GM03348 (cell line): ENCODE measurements at places on chromosomes 11 and 22.

DNA sequence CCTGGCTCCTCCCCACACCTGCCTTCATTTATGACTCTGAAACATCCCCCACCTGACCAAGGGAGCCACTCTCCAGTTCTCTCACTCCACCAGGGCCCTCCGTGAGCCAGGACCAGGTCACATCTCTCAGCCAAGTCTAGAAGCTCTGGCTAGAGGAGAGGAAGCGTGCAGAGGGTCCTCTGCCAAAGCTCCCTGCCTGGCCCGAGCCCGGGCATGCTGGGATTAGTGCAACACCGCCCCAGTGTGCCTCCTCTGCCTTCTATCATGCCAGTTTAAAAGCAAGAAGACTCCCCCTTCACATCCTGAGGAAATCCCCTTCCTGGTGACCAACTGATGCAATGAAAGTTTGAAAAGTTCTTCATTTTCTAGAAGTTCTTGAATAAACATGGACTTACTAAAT, 23.5 kb downstream of the TP53AIP1 start:
- no peak for DNase-seq

- DNase-seq, result peak; percentile 98
Observed at GRCh38 chr11:747158-748006, at the start of gene TALDO1. Gene TALDO1, plus strand, starts transcription at chr11:747464. Its CDS starts 18 bp downstream, at chr11:747482.

- DNase-seq, result no peak
Observed at GRCh38 chr11:87331273-87331672, 293.5 kb downstream of the TMEM135 start.

DNA sequence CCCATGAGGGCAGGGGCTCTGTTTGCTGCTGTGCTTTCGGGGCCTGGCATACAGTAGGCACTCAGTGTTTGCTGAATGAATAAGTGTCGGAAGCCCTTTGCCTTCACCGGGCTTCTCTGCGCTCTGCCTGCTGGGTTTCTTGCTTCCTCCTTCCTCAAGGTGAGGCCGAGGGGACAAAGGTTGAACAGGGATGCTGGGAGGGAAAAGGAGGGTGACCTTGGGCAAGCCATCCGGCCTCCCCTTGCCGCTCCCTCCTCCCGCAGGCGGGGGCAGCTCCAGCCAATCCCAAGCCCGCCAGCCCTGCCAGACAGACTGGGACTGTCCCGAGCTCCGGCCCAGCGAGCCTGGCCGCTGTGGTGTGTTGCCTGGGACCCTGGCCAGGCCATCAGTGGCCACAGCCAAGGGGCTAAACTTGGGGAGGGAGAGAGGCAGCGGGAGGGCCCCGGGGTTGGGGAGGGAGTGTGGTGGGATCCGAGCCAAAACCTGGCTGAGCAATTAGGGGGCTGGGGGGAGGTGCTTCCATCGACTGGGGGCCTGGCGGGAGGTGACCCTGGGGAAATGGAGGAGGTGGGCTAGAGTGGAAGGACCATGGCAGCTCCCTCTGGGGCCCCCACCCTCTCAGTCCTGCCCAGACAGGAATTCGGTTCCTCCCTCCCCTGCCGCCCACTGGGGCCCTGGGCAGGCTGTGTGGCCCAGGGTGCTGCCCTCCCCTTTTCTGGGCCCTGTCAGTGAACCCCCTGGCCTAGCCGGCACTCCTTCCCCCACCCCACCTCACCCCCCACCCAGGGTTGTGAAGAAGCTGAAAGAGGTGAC, 3.4 kb upstream of the RCOR2 start:
- peak; percentile 75 for DNase-seq

DNA sequence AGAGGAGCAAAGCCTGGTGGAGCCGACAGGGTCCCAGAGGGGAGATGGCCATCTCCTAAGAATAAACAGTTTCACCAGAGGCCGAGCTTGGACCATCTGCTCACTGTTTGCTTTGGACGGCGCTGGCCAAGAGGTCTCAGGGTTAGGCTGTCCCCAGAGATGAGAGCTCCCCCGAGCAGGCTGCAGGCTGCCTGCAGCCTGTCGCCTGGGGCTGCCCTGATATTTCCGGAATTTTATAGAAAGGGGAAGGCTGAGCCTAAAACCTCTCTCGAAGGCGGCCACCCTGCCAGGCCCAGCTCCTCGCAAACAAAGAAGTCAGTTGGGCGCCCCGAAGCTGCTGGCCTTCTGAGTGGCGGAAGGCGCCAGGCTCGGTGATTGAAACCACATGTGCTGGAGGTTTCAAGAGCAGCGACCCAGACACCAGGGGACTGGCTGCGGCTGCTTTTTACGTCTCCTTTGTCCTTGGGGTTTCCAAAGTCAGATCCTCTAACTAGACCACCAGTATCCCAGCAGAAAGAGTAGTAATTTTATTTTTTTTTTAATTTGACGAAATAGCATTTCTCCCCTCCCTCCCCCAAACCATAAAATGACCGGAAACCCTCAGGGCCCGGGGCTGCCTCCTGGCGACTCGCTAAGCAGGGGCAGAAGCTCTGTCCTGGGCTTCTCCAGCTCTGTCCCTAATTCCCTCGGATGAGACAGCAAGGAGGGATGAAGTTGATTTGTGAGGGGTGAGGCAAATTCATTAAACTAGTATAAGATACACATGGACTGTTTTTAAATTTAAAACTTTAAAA, 57.4 kb downstream of the CLMP start:
- peak; percentile 78 for DNase-seq

DNA sequence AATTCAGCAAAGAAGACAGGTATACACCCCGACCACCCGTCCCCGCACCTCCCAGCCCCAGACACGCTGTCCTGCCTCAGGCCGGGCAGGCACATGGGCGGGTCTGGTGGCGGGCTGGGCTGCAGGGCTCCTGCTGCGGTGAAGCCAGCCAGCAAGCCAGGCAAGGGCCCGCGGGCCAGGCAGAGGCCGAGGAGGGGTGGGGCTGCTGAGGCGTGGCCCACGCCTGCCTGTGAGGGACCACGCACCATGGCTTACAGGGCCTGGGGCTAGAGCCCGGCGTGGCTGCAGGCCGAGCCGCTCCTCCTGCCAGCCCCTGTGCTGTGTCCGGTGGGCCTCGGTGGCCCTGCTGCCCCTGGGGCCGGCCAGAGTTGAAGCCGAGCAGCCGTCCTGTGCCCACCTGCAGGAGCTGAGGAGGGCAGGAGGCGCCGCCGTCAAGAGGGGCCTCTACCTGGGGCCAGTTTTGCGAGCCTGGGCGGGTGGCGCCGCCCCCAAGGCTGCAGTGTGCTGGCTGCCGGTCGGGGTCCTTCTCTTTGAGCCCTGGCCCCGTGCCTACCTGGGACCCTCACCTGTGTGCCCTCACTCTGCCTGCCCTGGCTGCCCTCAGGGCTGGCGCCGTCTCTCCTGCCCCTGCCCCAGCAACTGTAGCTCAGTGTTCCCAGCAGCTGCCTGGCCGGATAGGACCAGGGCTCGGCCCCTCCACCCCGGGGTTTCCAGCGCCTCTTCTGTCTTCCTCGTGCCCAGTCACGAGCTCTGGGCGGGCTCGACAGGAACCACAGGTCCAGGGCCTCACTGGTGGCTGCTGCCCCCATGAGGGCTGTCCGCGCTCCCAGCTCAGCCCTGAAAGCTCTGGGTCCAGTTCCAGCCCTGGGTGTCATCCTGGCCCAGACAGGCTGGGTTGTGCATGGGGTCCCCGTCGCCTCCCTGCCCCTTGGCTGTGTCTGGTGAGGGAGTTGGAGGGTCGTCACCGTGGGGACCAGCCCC, 38.4 kb downstream of the MOB2 start:
- DNase-seq, result no peak

DNA sequence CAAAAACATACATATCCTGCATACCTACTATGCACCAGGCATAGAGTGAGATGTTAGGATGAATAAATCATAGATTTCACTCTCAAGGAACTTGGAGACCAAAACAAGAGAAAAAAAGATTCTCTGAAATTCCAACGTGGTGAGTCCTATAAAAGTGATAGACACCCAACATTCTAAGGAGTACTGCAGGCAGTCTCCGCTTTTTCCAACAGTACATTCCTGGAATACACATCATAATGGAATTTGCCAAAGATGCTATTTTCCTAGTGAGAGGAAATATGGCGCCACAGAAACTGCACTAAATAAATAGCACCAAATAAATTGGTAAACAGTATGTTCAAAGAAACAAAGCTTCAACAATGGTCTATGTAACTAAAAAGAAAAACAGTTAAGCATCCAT, 6.0 kb downstream of the TMEM123 start:
- peak; percentile 77 for DNase-seq

DNA sequence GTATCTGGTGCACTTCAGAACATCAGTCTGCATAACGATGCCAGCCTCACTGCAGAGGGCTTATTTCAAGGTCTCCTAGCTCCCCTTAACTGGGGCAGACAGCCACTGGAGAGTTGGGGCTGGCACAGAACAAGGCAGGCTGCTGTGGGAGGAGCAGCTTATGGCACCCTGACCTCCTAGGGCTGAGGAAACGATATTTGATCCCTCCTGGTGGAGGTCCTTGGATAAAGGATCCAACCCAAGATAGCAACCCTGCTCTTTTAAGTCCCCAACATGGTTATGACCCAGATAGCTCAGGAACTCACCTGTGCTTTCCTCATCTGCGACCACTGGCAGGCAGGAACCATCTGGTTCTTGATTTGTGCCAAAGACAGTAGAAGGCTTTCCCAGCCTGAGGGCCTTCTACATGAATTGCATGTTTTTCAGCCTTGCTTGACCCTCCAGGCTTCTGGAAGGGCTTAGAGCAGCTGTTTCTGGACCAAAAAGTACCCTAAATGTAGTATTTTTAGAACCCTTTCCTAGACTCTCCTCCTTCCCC, 2.8 kb downstream of the TMEM109 start:
- no peak for DNase-seq

GRCh38 chr11:6694229-6694535, 11.0 kb upstream of the MRPL17 start:
- no peak for DNase-seq

GRCh38 chr11:12074529-12075195, 35.7 kb upstream of the MICAL2 start:
- no peak for DNase-seq

DNA sequence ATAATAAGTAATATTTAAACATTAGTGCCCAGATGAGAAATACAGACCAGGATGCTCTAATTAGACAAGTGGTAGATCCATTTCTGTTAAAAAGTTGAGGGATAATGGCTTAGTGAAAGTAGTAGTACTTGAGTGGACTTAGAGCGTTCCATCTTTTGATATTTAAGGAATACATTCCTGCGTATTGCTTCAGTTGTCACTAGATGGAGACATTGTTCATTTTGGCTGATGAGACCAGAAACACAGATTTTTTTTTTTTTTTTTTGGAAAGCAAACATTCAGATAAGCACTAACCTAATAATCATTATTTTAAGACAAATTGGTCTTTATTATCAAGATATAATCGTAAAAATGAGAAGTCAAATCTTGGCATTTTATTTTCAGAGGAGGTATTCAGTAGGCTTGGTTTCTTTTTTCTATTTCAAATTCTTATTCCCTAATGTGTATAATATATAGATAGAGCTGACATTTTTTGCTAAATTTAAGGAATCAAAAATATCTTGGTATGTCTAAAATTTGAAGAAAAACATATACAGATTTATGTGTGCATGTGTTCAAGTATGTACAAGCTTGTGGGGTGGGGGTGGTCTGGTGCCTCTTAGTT, 92.9 kb downstream of the DYNC2H1 start:
- peak; percentile 58 for DNase-seq

DNA sequence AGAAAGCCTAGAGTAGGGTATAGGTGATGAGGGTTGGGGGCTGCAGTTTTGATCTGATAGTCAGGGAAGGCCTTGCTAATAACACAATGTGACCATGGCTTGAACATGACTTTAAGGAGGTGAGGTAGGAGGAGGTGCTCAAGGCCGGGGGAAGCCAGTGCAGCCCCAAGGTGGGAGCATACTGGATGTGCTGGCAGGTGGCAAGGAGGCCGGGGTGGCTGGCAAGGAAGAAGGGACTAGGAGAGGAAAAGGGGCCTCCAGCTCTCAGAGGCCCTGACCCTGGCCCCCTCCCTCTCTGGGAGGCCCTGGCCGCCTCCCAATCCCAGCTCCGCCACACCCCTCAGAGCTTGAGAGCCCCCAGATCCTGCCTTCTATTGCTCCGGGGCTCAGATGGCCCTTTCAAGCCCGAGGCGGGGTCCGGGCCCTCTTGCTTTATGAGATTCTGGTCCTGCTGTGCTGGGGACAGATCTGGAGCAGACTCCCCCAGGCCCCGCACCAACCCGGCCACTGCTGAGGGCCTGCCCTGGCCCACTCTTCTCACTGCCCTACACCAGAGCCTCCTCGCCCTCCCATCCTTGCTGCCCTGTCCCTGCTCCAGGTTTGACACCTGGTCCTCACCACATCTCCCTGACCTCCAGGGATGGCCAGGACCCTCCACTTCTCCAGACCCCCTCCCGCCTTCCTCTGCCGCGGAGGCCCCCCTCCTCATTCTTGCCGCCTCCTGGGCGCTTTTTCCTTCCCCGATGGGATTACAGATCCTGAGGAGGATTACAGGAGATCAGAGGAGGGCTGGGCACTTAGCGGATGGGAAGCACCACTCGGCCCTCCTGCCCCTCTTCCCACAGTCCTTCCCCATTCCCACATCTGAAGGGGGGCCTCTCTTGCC, 1.8 kb downstream of the PITPNM1 start:
- DNase-seq, result no peak

- no peak for DNase-seq
Observed at GRCh38 chr11:35735903-35736302, 73.3 kb downstream of the TRIM44 start.

GRCh38 chr22:32517488-32517887, 42.9 kb downstream of the FBXO7 start:
- no peak for DNase-seq

GRCh38 chr11:133243832-133244231, 288.5 kb downstream of the OPCML start:
- no peak for DNase-seq

- DNase-seq, result peak; percentile 45
Observed at GRCh38 chr11:75524665-75525432, 892 bp downstream of the GDPD5 start.

GRCh38 chr22:22565981-22566380, 6.9 kb upstream of the PRAME start:
- DNase-seq, result no peak

GRCh38 chr22:47374273-47374771, 611.9 kb downstream of the TBC1D22A start:
- DNase-seq, result no peak

DNA sequence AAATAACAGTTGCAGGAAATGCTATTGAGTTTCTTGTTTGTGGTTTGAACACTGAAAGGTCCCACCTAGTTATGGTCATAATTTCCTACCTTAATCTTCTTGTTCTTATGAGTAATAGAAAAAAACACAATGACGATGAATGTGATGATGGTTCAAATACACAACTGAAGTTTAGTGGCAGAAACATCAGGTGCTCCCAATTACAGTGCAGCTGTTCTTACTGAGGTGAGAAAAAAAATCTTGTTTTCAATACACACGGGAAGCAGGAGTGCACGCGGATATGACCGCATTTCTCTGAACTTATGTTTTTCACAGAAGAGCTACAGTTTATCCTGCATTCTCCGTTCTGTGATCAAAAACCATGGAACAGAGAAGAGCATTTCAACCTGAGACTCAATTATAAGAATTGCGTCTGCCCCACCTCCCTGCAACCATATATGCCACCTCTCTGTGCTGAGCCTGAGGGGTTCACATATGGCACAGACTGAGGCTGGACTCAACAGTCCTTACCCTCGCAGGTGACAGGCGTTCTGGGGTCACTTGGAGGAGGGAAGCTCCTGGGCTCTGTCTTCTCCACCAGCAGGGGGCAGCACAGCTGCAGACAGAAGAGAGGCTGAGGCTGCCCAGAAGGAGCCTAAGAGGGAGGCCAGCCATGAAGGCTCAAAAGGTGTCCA, 99.7 kb upstream of the IGLL5 start:
- DNase-seq, result peak; percentile 72
